NB4 (cell line): ENCODE measurements at places on chromosomes 7 and 10.

DNA sequence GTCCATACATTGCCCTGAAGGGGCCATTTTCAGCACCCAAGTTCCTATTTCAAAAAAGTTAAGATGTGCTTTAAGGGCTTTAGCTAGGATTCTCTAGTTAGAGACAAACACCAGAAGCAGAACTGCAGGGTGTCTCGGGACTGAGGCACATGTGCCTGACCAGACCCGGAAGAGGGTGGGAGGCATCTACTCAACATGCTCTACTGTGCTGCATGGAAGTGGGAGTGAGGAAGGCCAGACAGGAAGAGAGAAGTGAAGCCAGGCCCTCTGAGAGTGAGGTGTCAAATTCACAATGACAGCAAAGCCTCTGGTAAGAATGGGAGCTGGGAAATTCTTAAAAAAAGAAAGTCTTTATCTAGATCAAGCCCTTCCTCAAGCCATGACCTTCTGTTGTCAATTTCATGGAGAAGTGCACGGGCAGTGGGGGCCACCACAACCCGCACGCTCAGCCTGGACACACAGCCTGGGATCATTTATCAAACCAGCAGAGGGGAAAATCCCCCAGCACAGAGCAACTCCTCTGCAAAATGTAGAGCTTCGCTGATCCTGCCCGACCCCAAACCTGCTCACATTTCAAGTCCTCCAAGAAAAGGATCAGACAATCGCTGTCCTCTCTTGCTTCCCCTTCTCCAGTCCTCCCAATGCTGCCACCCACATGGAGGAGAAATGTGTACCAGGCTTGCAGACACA, 38.7 kb downstream of the PLXNA4 start:
- DNase-seq: no peak

GRCh38 chr10:68611227-68611626, 51.1 kb downstream of the TET1 start:
- DNase-seq: no peak

- DNase-seq: no peak
Measured at GRCh38 chr10:105259201-105259600, 618.1 kb downstream of the SORCS3 start.

- DNase-seq: peak; percentile 72
Measured at GRCh38 chr7:111730476-111731300, 168.4 kb upstream of the IMMP2L start.
